GDM1 (cell line): ENCODE measurements at places on chromosomes 16 and 17.

- DNase-seq, result no peak
Measured at GRCh38 chr17:45131616-45132319, 547 bp downstream of the PLCD3 start.

GRCh38 chr16:18950469-18951185 lies 24.4 kb upstream of the SMG1 start:
- DNase-seq, result no peak

GRCh38 chr17:30229012-30229411 lies 6.5 kb downstream of the SLC6A4 start:
- no peak for DNase-seq

GRCh38 chr16:48912360-48912759 lies 302.4 kb upstream of the N4BP1 start:
- DNase-seq, result no peak

DNA sequence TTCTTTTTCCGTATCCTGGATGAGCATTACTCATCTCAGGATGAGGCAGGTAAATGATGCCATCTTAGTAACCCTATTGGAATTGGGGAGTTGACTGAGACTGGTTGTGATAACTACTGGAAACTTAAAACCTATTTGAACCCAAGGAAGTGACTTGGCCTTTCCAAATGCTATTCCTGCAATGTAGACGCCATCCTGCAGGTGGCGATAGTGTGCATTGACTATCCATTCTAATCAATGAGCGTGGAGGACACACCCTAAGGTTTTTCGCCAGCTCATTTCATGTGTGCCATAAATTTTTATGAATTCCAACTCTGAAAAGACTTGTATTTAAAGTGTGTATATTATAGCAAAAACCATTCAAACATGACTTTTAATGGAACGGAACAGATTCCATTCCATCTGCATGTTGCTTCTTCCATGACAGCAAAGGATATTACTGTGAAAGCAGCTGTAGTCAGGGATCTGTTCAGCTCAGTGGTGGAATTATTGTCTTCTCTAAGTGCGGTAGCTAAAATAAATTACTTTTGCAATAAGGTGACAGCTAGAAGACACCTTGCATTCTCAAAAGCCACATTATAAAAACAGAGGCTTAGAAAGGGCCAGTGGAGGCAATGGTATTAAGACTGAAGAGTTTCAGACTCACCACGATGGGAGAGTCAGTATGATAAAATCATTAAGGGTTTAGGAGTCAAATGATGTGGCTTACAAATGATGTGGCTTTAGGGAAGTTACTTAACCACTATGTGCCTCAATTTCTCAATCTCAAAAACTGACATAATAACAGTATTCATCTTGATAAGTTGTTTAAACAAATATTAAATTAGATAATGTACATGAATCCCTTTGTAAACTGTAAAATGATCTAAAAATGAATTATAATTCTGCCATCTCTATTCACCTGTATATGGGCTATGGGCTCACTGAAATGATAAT lies 55.5 kb downstream of the SYT17 start:
- DNase-seq, result peak; percentile 1

GRCh38 chr17:82915757-82916027 lies 75.9 kb upstream of the ZNF750 start:
- no peak for DNase-seq

GRCh38 chr17:81902023-81902652 lies at the start of gene NPB:
Gene NPB, plus strand, starts transcription at chr17:81902238. Its CDS starts 40 bp downstream, at chr17:81902278.
- DNase-seq, result no peak

- no peak for DNase-seq
Measured at GRCh38 chr17:52035336-52035915, 123.1 kb downstream of the CA10 start.

GRCh38 chr17:63282455-63282854 lies 163.7 kb downstream of the CYB561 start:
- no peak for DNase-seq

DNA sequence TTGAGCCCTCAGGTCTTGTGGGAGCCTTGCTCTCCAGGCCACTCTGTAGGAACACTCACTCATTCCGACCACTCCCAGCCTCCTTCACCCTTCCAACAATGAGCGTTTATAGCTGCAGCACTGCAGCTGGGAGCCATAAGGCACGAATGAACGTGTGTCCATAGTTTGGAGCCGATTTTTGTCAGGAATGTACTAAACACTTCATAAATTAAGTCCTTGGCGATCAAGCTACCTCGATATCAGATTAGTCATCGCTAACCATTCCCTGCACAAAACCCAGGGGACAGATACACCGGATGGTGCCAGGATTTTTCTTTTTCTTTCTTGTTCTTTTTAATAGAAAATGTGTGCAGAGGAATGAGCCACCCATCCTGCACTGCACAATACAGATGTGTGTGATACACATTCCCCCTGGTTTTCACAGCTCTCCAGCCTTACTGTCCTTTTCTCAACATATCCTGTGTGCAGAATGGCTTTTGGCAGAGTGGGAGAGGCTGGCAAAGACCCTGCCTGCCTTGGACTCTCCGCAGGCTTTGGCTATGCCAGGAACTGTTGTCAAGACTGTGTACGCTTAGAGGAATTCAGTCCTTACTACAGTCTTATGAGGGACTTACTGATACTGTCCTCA lies 68.4 kb upstream of the ELAC2 start:
- DNase-seq, result no peak

- no peak for DNase-seq
Measured at GRCh38 chr16:80231888-80232287, 308.9 kb upstream of the DYNLRB2 start.

DNA sequence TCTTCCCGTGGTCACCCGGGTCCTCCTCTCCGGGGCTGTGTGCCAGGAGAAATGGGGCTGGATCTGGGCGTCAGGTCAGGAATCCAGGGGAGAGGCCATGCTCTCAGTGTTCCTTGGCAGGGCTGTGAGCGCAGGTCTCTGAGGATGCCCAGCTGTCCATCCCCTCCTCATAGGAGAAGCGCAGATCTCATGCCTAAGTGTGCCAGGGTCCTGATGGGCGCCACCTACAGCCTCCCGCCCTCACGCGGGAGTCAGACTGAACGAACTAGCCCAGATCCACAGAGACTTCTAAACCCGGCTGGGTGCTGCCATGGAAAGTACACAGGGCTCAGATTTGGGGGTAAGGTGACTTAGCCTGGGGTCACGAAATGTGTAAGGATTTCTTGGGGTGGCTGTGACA lies 24.3 kb downstream of the MGRN1 start:
- no peak for DNase-seq

DNA sequence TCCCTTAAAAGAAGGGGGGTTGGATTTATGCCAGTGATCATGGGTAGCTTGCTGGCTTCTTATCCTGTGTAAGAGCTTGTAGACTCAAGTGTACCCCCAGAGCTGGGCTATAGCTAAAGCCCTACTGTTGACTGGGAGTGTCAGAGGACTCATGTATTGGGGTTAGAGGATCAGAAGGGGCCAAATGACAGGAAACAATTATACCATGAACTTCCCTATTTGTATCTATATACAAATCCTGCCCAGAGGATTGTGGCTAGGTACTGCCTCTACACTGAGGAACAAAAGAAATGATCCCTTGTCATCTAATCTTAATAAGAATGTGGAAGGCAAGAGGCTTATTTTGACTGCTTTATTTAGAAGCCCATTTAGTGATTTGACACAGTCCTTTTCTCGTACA lies 14.3 kb downstream of the ZP2 start:
- no peak for DNase-seq

GRCh38 chr17:18028952-18029540 lies 9.9 kb downstream of the ATPAF2 start:
- no peak for DNase-seq

GRCh38 chr17:74151551-74152315 lies 51.7 kb upstream of the RPL38 start:
- no peak for DNase-seq

GRCh38 chr16:26667307-26667706 lies 399.4 kb upstream of the C16orf82 start:
- DNase-seq, result no peak

DNA sequence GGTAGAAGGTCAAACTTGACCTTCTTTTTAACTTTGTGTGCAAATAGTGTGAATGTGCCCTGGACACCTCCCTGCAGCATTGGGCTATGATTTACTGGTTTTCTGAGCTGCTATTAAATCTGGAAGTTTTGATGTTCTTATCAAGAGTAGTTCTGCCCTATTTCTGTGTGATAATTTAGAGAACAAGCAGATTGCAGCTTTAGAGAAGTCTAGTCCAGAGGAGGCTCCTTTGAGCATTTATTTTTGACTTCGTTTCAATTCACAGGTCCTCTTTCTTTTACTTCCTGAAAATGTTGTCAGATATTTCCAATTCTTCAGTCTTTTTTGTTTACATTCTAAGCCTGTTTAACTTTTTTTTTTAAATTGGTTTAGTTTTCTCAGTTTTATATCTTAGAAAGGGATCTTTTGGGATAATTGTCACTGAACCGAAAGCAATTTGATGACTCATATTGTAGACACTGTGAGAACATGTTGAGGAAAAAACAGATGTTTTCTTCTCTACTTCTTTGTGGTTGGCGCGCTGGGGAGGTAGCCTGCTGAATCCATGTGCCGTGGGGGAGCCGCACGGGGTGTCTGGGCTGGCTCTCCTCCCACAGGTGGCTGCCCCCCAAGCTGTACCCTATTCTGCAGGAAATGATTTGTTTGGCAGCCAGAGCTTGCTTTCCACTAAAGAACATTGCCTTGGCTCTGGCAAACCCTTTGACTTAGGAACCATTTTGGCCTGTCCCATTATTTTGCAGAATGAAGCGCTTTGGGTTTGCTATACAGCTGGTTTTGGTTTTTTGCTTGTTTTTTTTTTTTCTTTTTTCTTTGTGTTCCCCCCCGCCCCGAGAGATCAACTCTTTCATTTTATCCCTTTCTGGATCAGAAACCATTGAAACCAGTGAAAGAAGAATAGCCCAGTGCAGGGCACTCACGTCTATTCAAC lies 53.4 kb downstream of the MFSD11 start:
- DNase-seq, result peak; percentile 17

DNA sequence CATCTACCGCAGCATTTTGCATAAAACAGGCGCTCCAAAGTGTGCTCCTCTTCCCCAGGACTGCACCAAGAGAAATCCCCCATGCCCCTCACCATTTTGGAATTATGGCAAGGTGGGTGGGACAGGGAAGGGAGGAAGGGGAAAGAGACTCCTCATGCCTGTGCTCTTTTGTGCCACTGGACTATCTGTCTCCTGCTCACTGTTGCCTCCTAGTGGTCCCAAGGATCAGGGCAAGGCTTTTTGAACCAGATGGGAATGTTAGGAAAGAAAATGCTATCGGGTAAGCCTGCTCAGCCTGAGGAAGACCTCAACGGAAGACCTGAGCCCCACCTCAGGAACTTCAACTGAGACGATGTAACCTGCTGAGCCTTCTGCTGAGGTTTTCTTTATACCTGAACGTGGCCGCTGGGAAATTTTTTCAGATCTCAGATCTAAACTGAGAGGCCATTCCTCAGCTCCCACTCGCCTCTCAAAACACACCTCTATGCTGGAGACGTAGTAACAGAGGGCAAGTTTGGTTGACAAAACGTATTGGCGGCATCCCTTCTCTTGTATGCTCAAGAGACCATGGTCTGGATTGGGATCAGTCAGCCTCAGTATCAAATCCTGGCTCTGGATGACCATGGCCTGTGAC lies 58.3 kb downstream of the SPACA3 start:
- no peak for DNase-seq

GRCh38 chr17:35252651-35253050 lies 9.8 kb downstream of the SLFN5 start:
- no peak for DNase-seq

GRCh38 chr16:58906981-58907715 lies 173.0 kb upstream of the GOT2 start:
- DNase-seq, result no peak

- DNase-seq, result no peak
Measured at GRCh38 chr16:62583414-62583813, 547.2 kb upstream of the CDH8 start.

GRCh38 chr17:9517396-9517795 lies 58.2 kb downstream of the STX8 start:
- DNase-seq, result no peak

DNA sequence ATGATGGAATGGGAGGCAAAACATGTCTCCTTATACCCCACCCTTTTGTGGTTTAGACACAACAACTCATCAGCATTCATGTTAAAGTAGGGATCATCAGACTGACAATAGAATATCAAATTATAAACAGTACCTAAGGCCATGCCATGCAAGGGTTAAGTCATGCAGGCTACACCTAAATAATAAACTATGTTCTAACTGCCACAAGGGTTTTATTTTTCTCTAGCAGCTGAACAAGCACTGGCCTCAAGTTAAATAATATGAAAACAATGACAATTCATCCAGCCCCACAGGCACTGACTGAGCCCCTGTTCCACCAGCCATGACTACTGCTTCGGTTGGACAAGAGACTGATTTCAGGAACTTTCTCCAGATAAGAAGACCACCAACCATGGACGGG lies 164.5 kb upstream of the PIRT start:
- DNase-seq, result no peak

DNA sequence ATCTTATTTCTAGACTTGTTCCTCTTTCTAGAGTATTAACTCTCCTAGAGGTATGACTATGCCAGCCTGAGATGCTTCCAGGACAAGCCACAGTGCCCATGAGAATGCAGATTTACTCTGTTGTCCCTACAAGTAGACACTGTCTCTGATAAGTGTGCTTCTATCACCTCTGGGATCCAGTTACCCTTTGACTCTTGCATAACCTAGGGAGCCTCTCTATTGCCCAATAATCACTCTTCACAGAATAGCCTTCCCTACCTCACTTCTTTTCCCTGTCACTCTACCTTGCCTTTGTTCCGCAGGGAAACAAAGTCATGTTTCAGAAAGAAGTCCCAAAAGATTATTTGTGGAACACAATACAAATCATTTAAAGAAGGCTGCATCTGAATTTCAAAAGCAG lies 1.6 kb upstream of the KRT34 start:
- DNase-seq, result no peak

DNA sequence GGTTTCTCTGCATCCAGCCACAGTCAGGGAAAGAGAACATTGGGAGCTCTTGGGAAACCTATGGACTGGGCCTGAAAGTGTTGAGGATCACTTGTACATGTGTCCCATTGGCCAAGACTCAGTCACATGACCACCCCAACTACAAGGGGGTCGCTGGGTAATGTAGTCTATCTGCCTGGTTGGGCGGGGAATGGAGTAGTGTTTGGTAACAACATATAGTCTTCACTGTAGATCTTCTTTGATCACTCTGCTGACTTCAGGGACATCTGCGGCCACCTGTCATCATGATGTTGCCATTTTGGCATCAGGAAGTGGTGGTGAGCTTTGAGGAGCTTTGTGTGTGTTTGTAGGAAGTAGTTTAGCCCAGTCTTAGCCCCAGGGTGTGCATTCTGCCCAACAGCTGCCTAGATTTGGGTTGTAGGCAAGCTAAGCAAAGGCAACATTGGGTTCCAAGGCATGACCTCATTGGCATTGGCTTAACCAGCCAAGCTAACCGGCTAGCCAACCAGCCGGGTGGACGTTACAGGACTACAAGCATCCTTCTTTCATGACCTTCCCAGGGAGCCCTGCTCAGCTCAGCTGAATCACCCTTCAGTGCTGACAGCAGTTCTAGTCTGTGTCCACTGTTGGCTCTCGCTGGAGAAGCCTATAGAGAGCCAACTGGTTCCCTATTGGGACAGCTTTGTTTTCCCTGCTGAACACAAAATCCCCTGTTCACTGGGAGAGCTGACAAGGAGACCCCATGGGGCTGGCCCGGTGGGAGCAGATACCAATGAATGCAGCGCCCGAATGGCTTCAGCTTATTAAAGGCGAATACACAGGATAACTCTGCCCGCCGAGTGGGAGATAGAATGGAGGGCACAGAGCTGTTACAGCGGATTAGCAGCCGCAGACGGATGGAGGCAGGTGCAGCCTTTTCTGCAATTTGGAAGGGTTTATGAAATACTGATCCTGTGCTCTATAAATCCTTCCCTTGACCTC lies 178.6 kb downstream of the NTN1 start:
- no peak for DNase-seq
